ENCODE measurements at places on chromosomes 11 and 22.

DNA sequence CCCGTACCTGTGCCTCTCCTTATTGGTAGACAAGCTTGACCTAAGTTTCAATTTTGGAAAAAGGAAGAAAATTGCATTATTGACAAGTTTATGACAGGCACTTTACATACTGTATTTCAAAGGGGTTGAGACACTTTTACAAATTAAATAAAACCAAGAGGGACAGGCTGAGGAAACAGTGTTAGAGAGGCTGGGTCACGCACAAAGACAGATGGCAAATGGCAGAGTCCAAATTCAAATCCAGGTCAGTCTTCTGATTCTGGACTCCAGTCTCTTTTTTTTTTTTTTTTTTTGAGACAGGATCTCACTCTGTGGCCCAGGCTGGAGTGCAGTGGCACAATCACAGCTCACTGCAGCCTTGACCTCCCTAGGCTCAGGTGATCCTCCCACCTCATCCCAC lies 10.1 kb downstream of the TRIM66 start:
- DNase-seq: no peak

GRCh38 chr11:119204066-119204465 lies 2.1 kb upstream of the CBL start:
- DNase-seq: no peak

DNA sequence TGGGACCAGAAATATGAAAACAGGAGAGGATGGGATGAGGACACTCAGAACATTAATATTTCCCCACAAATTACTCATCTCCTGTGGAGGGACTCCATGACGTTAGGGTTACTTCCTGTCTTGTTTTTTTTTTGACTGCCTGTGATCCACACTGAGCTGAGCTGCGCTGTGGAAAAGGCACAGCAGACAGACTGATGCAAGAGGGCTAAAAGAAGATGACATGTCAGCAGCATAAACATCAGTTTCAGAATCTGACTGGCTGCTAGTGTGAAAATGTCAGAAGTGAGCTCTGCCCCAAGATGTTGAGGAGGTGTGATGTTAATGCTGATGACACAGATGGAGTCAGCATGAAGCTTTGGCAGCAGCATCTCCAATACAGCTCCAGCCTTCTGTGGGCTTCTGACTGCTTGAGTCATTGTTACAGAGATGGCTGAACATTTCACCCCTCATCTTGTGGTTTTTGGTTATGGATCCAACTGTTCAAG lies 286.8 kb downstream of the BLID start:
- no peak for DNase-seq

DNA sequence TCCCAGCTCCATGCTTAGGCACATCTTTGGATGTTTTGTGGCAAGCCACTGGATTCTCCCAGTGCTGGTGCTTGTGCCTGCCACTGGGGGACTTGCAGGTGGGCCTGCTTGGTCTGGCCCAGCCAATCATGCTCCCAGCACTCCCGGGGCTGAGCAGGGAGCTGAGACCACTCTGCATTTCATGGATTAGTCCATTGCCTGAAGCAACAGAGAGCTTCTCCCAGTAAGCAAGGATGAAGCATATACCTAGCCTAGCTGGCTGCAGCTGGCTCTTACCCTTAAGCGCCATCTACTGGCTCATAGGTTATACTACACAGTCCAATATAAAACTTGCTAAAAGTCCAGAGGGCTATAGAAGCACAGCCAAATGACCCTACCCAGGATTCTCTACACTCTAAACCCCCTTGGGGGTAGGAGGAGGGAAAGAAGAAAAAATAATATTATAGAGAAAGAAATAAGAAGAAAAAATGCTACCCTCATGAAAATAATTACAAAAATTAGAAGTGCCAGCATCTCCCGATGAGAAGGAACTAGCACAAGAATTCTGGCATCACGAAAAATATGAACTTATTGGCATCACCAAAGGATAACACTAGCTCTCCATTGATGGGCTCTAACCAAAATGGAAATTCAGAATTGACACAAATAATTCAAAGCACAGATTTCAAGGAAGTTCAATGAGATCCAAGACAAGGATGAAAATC lies 275.3 kb downstream of the C11orf87 start:
- DNase-seq: no peak

GRCh38 chr11:89436071-89436470 lies 55.1 kb downstream of the NOX4 start:
- DNase-seq: no peak

Measured in activated naive CD4-positive, alpha-beta T cell (primary cell).